ENCODE measurements at places on chromosomes 2 and 18.
A peak's percentile ranks its signal among the peaks of the same experiment; 100 is the strongest.

DNA sequence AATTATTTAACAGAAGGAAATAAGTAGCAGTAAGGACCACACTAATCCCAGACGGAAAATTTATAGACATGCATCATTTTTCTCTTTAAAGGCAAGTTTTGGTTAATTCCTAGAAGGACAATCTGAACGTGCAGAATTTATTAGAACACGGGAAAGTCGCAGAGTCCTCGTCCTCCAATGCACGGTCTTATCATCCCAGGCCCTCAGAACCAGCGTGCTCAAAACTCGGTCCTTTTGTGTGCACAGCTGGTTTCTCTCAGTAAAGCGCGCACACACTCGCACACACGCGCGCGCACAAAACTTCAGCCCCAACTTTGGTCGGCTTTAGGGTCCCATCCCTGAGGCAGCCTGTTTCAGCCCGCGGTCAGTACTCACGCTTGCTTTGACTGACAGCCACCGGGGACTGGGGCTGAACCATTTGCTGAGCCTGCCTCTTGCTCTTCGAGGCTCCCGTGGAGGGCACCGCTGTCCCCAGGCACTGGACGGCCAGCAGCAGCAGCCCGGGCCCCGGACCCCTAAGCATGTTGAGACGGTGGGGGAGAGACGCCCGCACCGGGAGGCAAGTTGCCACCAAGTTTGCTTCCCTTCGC lies 493 bp downstream of the FN1 start:
- DNase-seq: no peak

GRCh38 chr18:69908838-69909237 lies 38.8 kb downstream of the CD226 start:
- DNase-seq: no peak

GRCh38 chr2:66559672-66560071 lies 124.7 kb downstream of the MEIS1 start:
- no peak for DNase-seq

GRCh38 chr18:3256693-3257626 lies 5.0 kb upstream of the MYL12B start:
- no peak for DNase-seq

DNA sequence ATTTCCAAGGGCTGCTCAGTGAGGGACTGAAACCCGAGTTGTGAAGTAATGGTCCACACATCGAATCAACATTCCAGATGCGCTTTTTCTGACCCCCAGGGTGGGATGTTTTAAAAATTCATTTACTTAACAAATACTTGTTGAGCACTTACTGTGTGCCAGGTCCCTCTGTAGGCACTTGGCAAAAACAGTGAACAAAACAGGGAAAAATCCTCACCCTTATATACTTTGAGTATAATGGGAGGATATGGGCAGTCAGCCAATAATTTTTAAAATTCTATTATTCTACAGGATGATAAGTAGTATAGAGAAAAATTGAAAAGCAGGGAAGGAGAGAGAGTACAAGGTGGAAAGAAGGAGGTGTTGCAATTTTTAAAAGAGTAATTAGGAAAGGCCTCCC lies 31.3 kb upstream of the AFTPH start:
- DNase-seq: no peak

DNA sequence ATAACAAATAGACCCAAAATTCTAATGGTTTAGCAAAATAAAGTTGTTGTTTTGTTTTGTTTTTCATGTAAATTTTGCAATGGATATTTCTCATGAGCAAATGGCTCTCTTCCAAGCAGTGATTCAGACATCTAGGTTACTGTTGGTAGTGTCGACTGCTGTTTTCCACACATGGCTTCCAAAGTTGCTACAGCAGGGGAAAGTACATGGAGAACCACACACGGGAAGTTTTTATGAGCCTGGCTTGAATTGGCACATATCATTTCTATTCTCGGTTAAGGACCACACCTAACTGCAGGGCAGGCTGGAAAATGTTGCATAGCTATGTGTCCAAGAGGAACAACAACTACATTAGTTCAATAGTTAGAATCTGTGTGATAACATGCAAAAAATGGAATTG lies 262.1 kb downstream of the GALNT13 start:
- DNase-seq: no peak

GRCh38 chr18:6994056-6994770 lies 123.4 kb downstream of the LAMA1 start:
- no peak for DNase-seq

DNA sequence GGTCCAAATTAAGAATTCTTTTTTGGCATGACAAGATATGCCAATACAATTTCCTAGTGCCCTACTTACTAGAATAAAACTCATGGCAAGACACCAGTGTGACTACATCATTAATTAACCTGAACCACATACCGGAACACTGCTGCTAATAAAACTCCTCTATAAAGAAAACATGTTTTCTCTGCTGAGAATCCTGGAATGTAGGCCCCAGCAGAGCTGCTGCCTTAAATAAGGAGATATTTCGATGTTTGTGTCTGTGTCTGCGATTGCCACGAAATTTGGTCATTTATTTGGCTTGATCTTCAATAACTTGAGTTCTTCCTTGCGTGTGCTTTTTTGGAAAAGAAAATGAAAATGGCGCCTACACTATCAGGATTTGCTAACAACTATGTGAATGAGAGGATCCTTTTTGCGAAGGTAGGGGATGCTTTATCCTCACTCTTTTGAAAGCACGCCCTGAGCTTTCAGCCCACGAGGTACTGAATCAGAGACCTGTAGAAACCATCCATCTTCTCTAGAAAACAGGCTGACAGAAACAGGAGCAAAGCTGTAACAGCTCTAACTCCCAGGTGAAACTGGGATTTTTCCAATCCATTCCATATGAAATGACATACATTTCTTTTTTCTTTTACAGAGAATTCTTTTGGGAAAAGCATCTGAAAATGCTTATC lies 27.0 kb downstream of the KLF7 start:
- no peak for DNase-seq

DNA sequence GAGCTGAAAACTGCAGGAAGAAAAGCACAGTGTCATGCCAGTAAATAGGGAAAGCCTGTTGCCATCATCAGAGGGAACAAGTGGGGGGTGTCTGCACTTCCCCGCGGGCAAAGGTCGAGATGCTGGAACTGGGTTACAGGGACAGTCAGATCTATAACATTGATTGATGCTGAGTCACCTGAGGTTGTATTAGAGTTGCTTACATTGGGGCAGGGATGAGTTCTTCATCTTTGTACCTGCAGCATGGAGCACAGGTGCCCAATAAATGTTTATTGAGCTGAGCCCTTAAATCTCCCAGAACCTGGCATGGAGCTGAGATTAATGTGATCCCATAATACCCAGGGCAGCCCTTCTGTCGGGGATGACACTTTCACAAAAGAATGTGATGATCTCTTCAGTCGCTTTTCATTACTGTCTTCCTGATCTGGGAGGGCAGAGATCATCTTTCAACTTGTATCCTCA lies 5.9 kb upstream of the RNF152 start:
- no peak for DNase-seq

- DNase-seq: no peak
Observed at GRCh38 chr18:73774811-73775509, 372.7 kb downstream of the FBXO15 start.

DNA sequence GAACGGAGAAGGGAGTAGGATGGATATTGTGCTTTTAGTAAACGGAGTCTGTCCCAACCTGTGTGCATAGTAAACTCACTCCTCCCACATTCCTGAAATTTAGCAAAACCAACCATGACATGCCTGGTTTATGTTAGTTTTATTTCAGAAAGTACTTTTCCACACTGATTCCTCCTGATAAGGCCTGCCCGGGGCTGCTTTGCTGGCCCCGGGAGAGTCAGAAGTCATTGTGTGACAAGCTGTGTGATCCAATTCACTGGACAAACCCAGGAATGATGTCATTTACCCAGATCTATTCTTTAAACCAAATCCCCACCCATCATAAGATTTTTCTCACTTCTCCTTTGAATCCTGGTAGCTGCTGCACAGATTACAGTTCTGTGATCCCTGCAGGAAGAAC lies 109.0 kb downstream of the SETBP1 start:
- no peak for DNase-seq

DNA sequence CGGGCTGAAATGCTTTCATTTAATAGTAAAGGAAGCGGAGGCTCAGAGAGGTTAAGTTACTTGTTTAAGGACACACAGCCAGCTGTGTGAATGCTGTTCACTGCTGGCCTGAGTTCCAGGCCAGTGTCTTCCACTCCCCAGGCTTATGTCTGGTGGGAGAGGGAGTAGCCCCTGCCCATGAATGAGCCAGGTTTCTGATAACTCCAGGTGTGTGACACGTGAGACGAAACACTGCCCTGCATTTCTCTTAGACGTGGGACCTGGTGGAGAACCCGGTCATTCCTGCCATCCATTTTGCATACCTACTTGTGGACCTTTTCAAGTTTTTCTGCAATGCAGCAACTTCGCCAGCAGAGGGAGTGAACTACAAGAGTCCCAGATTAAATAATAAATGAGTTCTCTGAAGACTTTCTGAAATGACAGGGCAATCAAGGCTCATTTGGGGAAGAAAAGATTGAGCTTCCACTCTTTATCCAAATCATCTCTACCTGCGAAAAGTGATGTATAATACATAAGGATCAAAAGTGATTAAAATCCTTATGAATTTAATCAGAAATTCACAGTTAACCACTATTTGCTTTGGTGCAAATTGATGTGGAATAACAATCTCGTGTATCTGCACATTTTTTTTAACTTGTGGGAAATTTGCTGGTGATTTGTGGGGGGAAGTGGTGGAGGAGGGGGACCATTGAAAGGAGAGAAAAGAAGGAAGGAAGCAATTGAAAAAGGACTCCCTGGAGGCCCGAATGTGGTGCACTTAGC lies 79.4 kb upstream of the ASB18 start:
- peak; percentile 43 for DNase-seq

DNA sequence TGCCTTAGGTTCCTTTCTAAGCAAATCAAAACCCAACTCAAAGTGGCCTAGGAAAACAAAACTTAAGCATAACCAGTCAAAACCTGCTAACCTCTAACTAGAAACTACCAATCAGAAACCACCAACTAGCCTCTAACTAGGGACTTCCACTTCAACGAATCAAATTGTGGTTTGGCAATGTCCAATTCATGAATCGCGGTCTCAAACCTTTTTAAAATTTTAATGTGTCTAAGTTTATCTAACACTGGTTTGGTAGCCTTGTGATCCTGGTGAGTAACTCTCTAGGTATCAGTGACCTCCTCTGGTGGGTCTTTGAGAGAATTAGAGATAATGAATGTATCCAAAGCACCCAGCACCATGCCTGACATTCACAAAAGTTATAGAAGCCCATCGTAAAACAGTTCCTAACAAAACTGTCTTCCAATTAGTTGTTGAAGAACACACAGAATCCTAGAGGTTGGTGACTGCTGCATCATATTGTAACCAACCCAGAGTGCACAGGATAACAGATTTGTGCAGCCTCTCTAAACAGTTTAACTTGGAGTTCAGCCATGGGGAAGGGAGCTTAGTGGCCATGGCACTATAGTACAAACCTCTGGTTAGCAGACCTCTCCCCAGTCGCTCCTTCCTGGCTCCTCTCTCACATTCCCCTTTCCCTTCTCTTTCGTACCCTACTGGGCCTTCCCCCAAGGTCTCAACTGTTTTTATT lies 45.2 kb upstream of the B3GNT2 start:
- no peak for DNase-seq

- no peak for DNase-seq
Observed at GRCh38 chr2:214169736-214170135, 241.1 kb upstream of the VWC2L start.

DNA sequence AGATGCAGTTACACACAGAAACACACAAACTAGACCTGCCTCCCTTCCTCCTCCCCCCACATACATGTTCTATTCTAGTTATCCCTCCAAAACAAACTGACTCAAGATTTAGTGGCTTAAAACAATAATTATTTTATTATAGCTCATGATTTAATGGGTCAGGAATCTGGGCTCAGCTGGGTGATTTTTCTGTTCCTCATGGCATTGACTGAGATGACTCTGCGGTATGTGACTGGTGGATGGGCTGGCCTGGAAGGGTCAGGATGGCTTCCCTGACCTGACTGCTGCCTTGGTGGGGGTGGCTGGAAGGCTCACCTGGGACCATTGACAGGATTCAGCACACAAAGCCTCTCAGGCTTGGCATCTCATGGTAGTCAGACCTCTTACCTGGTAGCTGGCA lies 33.7 kb upstream of the NTSR2 start:
- DNase-seq: no peak

- DNase-seq: peak; percentile 55
Observed at GRCh38 chr2:201781557-201782051, 871 bp upstream of the ALS2 start.

GRCh38 chr2:13110825-13111224 lies 394.1 kb downstream of the TRIB2 start:
- DNase-seq: no peak

Data from activated T-cell treated with anti-CD3 and anti-CD28 coated beads, Interleukin-2, amount 50 U/mL, for 24 hours (primary cell).